ENCODE measurements at places on chromosomes 5 and 9.

GRCh38 chr5:65084795-65085515 is 316.2 kb downstream of the CWC27 start:
- DNase-seq = no peak

DNA sequence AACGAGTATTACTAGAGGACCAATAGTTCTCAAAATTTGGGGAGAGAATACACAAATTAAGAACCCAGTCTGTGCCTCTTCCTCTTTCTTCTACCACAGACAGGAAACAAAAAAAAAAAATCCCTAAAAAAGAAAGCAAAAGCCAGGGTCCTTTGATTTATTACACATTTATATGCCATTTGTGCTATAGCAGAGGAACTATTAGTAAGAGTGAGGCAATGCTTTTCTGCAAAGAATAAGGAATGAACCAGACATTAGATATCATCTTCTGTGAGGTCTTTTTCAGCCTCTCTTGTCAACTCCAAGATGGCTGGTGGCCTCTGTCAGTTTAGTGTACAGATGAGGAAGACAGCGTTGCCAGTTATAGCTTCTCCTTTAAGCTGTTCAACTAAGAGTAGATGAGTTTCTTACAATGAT is 127.6 kb downstream of the RFX3 start:
- no peak for DNase-seq

GRCh38 chr9:19999491-20000057 is 210.7 kb upstream of the SLC24A2 start:
- DNase-seq = peak; percentile 23

DNA sequence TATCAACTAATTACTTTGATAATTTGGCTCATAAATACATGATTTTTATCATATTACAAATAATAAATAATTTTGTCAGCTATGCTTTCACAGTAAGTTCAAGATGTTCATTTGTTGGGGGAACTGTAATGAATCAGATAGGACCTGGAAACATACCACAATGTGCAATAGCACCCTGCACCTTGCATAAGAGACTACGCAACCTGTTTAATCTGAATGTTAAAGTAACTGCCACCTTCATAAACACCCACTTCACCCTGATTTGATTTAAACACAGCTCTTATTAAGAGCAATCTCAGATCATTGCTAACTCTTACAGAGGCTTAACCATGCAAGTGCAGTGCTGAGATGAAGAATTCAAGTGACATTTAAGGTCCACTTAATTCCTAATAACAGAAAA is 69.1 kb upstream of the GABRA1 start:
- DNase-seq = no peak

- no peak for DNase-seq
Observed at GRCh38 chr9:110427497-110428104, 89.9 kb upstream of the TXNDC8 start.

- no peak for DNase-seq
Observed at GRCh38 chr5:17403695-17404490, 94.1 kb upstream of the TAF11L2 start.
